Breast epithelium (tissue), 4 donors: ENCODE measurements at places on chromosomes 3 and 15. TPM values are rescaled to one million over a fixed set of nuclear protein-coding genes. Genes with fewer than 3 reads are reported as not detected.

GRCh38 chr15:73600413-73601335 is 32.5 kb downstream of the NPTN start:
- no peak overlapping the region for H3K4me3 ChIP-seq
- no peaks in the 10 kb centered on the region for H3K27me3 ChIP-seq
- H3K36me3 ChIP-seq = no peaks in the 10 kb centered on the region
- H3K4me1 ChIP-seq = peaks cover 2% of the 10 kb centered on the region
- peak overlapping the region; percentile 71 for H3K27ac ChIP-seq
- no peak for DNase-seq

GRCh38 chr3:53592862-53593261 is 98.5 kb downstream of the CACNA1D start:
- no peaks in the 10 kb centered on the region for H3K36me3 ChIP-seq
- no peak for DNase-seq
- no peaks in the 10 kb centered on the region for H3K27me3 ChIP-seq
- no peak overlapping the region for H3K27ac ChIP-seq
- H3K4me1 ChIP-seq = no peaks in the 10 kb centered on the region

DNA sequence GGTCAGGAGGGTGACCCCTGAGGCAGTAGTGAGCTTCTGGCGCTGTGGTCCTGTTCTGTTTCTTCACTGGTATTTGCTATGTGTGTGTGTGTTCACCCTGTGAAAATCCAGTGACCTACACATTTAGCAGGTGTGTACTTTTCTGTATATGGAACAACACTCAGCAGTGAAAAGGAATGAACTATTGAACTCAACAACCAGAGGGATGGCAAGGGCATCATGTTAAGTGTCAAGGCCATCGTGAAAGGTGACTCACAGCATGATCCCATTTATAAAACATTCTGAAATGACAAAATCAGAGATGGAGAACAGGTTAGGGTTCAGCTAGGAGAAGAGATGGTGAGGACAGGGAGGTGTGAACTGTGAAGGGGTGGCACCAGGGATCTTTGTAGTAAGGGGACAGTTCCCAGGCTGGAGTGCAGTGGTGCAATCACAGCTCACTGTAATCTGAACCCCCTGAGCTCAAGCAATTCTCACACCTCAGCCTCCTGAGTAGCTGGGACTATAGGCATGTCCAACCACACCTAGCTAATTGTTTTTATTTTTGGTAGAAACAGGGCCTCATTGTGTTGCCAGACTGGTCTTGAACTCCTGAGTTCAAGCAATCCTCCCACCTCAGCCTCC is 10.0 kb upstream of the RAB43 start:
- H3K4me3 ChIP-seq = no peak overlapping the region
- H3K36me3 ChIP-seq = no peaks in the 10 kb centered on the region
- no peaks in the 10 kb centered on the region for H3K27me3 ChIP-seq
- no peaks in the 10 kb centered on the region for H3K4me1 ChIP-seq
- H3K27ac ChIP-seq = no peak overlapping the region
- no peak for DNase-seq

DNA sequence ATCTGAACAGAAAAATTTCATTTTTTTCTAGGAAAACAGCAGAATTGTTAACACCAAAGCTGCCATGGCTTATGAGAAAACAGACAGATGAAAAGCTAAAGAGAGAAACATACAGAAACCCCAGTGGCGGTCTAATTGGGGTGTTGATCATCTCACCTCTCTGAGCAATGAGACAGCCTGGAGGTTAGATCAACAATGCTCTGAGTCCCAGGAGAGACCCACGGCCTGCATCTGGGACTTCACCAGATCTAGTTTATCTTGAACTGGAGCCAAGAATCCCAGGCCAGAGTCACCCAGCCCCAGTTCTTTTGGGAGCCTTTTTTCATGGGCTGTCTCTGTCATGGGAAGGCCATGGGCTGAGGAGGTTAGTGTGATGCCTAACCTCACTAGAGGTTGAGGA is 3.5 kb upstream of the GALNT15 start:
- H3K4me1 ChIP-seq = peaks cover 9% of the 10 kb centered on the region
- H3K36me3 ChIP-seq = no peaks in the 10 kb centered on the region
- no peak for DNase-seq
- no peak overlapping the region for H3K27ac ChIP-seq

- no peak overlapping the region for H3K27ac ChIP-seq
- H3K27me3 ChIP-seq = no peaks in the 10 kb centered on the region
- H3K4me3 ChIP-seq = no peak overlapping the region
- no peaks in the 10 kb centered on the region for H3K36me3 ChIP-seq
- DNase-seq = no peak
Measured at GRCh38 chr15:60647246-60647645, 168.3 kb upstream of the ICE2 start.

- H3K36me3 ChIP-seq = no peaks in the 10 kb centered on the region
- DNase-seq = no peak
- H3K4me3 ChIP-seq = no peak overlapping the region
Measured at GRCh38 chr3:196689941-196690660, 21.9 kb downstream of the CEP19 start.

DNA sequence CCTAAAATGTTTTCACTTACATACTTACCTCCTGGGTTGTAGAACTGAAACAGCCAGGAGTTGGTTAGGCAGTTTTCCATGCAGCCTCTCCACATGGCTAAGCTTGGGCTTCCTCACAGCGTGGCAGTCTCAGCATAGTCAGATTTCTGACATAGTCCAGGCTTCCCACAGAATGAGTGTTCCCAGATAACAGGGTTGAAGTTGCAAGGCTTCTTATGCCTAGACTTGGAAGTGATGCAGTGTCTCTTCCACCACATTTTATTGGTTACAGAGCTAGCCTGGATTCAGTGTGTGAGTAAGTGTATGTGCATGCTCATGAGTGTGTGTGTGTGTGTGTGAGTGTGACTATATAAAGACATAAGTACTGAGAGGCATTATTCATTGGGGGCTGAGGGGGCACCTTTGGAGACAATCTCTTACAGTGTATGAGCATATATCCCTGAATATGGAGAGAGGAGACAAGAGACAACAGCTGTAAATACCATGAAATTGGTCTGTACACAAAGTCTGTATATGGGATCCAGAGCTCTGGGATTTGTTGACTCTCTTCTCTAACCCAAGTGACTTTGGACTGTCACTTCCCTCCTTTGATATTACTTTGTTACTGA is 78.1 kb downstream of the ZNF621 start:
- no peaks in the 10 kb centered on the region for H3K36me3 ChIP-seq
- no peak for DNase-seq
- no peak overlapping the region for H3K4me3 ChIP-seq
- no peak overlapping the region for H3K27ac ChIP-seq
- H3K4me1 ChIP-seq = no peaks in the 10 kb centered on the region

DNA sequence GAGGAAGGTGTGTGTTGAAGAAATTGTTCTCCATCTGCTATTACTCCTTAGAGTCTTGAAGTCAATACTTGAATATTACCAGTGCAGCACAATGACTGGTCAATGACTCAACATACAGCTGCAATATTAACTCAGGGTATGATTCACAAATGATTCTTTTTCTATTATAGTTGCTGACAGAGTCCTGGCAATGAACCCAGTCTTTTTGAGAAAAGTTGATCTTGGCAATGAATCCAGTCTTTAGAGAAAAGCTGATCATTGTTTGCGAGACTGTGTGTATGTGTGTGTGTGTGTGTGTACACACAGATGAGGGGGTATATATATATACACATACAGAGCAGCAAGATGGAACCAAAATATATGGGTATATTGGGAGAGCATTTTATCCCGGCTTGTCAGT is 315.1 kb downstream of the ZNF385D start:
- DNase-seq = no peak
- no peak overlapping the region for H3K27ac ChIP-seq
- H3K27me3 ChIP-seq = no peaks in the 10 kb centered on the region

DNA sequence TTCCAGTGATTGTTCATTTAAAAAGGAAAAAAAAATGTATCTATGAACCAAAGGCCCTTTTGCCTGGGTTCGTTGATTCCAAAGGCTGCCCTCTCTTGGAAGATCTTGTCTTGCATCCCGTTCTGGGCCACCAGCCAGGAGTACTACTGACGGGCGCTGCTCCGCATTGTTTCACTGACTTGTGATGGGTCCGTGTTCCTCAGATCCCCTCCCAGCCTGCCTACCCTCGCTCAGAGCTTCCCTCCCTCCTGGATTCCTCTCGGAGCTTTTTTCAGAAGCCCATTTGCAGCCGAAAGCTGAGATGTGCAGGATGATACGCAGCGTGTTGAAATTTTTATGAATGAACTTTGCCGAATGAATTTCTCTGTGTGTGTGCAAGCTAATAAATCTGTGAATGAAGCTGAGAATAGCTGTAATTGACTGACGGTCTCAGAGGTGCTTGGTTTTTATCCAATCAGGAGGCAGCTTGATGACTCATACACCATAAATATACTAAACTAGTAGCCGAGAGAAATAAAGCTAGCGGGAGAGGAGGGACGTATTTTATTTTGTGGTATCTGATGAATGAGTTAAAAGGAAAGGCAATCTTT is at the start of gene SHC4:
Gene SHC4 (minus strand): TSS at position 396 of the 590 bp plus-strand sequence. CDS start 904 bp downstream, outside the sequence.
- no peaks in the 10 kb centered on the region for H3K36me3 ChIP-seq
- no peaks in the 10 kb centered on the region for H3K27me3 ChIP-seq
- no peak for DNase-seq
- no peaks in the 10 kb centered on the region for H3K4me1 ChIP-seq
- peak within 1 kb of the TSS; percentile 78 for H3K4me3 ChIP-seq
- no peak within 1 kb of the TSS for H3K27ac ChIP-seq

DNA sequence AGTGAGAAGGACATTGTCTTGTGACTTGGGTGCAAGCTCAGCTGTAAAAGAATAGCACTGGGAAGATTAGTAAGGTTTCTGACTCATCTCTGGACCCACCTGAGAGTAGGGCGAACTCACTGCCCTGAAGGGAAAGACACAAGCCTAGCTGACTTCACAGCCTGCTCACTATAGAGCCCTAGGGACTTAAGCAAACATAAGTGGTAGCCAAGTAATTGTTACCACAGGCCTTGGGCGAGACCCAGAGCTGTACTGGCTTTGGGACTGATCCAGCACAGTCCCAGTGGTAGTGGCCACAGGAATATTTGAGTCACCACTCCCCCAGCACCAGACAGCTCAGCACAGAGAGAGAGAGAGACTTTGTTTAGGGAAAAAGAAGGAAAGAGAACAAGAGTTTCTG is 429.9 kb downstream of the TBL1XR1 start:
- no peaks in the 10 kb centered on the region for H3K36me3 ChIP-seq
- DNase-seq = no peak
- H3K27me3 ChIP-seq = no peaks in the 10 kb centered on the region

Gene PRR20G
- total RNA-seq = not detected

Gene MUC20
- total RNA-seq = 24.3 TPM

Gene CPN2
- not detected for total RNA-seq

Gene SCAANT1
- total RNA-seq = not detected

Gene FYCO1
- total RNA-seq = 44.6 TPM

Gene B3GALNT1
- total RNA-seq = 4.5 TPM
